Stimulated activated naive CD4-positive, alpha-beta T cell (primary cell): ENCODE measurements at places on chromosomes 6 and 20.

DNA sequence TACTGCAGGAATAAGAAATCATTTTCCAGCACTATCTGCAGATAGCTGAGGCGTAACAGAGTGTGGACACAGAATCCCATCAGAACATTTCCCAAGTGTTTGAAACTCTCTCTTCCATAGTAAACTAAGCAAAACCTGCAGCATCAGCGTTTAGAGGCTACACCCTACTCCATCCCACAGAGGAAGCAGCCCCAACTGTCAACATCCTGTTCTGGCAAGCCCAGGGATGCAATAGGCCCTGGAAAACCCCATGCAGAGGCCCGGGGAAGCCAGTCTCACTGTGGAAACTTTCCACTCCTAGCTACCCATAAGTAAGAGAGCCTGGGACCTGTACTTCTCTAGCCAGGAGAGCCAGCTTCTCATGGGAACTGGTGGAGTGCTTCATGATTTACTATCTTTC, 129.4 kb downstream of the LY86 start:
- no peak for DNase-seq

- no peak for DNase-seq
Measured at GRCh38 chr6:8137529-8137939, 35.2 kb upstream of the EEF1E1 start.

- DNase-seq = no peak
Measured at GRCh38 chr6:131377112-131377705, 195.8 kb upstream of the ARG1 start.

DNA sequence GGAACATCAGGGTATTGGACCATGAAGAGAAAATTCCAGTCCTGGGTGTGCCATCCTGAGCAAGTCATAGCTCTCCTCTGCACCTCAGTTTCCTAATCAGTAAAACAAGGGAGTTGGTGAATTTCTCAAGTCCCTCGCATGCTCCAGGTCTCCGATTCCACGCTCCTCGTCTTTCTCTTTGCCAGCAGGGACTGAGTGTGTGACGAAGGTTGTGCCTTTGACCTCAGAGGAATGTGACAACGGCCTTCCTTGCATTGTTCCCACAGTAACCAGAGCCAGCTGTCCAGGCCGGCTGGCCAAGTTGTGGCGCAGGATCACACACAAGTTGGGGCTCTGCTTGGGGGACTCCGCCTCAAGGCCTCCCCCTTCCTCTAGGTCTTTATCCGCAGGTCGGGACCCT, 217.3 kb downstream of the ATXN1 start:
- no peak for DNase-seq

DNA sequence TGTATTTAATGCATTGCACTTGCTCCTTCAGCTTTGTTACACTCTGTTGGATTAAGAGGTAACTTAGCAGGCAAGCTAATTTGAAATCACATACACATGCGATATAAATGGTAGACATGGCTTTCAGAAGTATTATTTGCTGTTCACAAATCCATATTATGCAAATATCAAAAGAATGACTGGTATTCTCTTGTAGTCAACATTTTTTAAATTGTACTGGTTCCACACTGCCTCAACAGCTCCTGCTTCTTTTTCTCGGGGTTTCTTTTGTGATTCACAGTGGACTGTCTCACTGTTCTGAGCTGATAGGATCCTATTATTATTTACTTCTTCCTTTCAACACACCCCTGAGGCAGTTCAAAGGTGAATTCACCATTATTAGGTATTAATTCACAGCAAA, 927.4 kb downstream of the KIF16B start:
- no peak for DNase-seq

DNA sequence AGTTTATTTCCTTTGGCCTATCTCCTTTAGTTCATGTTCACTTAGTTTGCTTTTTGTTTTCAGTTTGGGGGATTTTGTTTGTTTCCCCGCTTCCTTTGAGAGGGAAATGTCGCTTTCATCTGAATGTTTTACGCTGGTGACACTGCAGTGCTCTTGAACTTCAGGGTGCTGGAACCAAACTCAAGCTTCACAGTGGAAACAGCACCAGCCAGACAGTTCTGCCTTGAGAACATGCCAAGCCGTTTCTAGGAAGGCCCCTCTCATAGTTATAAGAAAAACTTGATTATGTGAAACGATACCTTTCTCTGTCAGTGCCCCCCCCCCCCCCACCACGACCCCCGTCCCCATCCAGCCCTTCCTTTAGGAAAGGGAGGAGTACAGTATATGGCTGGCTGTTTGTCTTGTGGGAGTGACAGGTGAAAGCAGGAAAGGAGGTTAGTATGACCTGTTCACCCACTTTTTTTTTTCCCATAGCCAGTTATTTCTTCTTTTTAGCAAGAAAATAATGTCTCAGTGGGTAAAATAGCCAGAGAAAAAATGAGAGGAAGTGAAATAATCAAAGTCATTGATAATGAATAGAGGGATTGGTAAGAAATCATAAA, 130.1 kb downstream of the LRRC1 start:
- DNase-seq = no peak

- DNase-seq = peak; percentile 50
Measured at GRCh38 chr20:47677635-47678453, 107.4 kb downstream of the SULF2 start.

DNA sequence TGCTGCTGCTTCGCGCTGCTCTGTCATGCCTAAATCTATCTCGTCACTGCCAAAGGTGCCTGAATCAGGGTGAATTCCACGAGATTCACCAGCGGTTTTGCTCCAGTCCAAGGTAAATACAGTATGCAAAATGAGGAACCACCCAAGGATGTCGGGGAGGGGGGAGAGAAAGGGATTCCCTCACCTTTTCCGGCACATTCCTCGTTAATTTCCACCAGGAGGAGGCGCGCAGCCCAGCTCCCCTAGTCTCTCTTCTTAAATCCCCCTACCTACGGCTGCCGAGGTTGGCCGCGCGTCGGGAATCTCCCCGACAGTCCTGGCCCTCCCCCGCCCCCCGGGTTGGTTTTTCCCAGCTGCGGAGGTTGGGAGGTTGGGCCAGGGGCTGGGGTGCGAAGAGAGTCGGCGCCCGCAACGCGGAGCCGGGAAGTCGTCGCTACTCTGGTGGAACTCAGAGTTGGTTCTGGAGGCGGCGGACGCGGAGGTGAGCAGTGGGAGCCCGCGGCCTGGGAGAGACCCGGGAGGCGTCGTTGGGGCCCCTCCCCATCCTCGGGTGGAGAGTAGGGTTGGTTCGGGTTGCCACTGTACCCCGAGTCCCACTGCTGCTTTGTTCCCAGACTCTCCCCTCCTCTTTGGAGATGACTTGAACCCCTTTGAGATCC, at the start of gene TPBG:
Gene TPBG (plus strand): TSS at position 390 of the 659 bp plus-strand sequence. CDS start 1,145 bp downstream, outside the sequence.
- DNase-seq = no peak

DNA sequence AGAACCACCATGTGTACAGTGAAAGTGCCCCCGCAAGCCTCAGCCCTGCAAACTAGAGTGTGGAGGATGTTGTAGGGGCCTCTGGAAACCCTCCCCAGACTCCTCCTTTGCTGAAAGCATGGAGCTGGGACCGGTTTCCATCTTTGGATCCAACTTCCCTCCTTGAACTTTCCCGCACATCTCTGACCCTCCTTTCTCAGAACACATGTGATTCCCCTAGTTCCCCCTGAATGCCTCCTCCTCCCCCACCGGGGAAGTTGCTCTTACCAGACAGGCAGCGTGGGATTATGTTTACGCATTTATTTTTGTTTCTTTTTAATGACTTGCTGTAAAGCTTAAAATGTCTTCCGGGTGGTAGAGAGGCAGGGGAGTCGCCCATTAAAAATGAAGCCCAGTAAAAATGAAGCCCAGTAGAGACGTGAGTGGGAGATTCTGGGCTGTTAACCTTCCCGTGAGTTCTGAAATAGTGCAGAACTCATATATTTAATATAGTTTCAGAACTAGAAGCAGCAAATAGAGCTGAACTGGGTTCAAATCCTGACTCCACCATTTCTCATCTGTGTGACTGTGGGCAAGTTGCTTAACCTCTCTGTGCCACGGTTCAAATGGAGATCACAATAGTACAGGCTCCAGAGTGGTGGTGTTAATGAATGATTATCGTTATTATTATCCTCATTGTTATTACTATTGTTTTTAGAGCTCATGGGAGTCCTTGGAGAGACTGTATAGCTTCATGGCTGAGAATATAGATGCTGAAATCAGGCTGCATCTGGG, 8.0 kb upstream of the PTPN1 start:
- no peak for DNase-seq

- DNase-seq = no peak
Measured at GRCh38 chr6:24987446-24988115, 51.8 kb upstream of the RIPOR2 start.

DNA sequence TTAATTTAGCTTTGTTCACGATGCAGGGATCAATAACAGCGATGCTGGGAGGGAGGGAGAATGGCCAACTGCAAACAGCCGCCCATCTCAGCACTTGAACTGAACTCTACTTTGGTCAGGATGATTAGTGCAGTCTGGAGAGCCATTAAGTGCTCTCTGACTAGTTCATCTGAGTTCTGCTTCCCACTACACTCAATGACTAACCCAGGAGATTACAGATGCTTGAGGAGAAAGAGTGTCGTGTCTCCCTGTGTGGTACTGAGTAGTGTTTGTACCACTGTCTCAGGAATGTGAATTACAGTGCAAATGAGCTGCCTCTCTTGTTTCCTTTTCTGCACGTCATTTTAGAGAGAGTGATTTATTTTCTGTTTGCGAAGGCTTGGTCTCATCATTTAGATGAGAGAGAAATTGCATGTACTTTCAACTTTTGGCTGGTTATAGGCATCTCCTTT, 23.5 kb downstream of the CARMIL1 start:
- no peak for DNase-seq

- no peak for DNase-seq
Measured at GRCh38 chr20:19375395-19375794, 163.0 kb downstream of the SLC24A3 start.

DNA sequence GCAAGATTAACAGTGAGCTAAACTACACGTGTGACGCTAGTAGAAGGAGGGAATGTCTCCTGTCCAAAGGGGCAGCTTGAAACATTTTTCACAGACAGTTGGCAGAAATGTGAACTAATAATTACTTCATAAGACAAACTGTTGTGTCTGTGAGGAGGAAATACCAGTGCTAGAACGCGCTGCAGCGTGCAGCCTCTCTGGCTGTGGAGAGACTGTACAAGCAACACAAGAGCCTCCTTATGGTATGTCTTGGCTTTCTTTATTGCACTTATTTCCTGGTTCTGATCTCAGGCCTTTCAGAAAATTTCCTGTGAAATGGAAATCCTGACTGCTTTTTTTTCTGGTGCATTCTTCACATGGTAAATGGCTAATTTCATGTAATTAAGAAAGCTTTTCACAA, 25.3 kb upstream of the TIAM2 start:
- no peak for DNase-seq

DNA sequence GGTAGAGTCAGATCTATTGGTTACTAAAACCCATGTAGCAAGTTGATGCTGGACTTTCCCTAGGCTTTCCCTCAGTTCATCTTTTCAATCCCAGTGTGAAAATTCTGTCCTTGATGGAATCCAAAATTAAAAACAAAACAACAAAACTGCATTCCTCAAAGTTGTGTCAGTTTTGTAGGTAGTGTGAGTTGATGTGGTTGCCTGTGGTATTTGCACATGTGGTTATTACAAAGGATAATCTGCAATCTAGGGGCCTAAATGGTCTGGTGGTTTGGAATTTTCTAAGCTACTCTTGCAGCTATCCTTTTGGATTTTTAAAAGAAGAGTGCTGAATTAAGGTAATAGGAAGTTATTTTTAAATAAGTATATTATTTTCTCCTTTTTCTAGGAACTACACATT, 132.2 kb upstream of the SCGN start:
- no peak for DNase-seq

DNA sequence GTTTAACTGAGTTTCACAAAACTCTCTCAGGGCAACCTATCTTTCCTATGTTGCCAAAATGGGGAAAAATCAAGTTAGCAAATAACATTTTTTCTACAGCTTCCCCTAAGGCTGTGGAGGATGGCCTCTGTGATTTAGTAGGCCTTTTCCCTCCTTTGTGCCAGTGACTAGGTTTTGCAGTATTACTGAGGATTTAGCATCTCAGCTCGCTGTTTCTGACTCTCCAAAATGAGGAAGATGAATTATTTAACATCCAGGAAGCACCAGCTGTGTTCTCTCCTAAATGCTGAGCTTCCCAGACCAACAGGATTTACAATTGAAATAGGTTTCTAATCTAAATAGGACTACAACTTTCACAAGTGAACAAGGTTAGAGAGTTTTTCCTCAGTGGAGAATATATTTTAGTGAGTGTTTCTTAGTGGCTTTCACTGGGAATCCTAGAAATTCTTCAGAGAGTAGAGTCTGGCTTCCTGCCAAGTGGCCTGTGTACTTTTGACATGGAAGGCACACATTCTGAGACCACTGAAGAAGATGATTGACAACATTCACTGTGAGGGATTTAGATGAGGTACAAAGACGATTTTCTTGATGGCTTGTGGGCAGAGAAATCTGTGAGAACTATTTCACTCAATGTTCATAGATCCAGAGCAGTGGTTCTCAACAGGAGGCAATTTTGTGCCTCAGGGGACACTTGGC, 62.4 kb downstream of the PTCHD4 start:
- no peak for DNase-seq

- no peak for DNase-seq
Measured at GRCh38 chr6:47674673-47675072, 23.7 kb upstream of the ADGRF4 start.

- no peak for DNase-seq
Measured at GRCh38 chr6:101716810-101717209, 323.3 kb downstream of the GRIK2 start.

- DNase-seq = no peak
Measured at GRCh38 chr6:96460052-96460700, 61.4 kb upstream of the UFL1 start.

DNA sequence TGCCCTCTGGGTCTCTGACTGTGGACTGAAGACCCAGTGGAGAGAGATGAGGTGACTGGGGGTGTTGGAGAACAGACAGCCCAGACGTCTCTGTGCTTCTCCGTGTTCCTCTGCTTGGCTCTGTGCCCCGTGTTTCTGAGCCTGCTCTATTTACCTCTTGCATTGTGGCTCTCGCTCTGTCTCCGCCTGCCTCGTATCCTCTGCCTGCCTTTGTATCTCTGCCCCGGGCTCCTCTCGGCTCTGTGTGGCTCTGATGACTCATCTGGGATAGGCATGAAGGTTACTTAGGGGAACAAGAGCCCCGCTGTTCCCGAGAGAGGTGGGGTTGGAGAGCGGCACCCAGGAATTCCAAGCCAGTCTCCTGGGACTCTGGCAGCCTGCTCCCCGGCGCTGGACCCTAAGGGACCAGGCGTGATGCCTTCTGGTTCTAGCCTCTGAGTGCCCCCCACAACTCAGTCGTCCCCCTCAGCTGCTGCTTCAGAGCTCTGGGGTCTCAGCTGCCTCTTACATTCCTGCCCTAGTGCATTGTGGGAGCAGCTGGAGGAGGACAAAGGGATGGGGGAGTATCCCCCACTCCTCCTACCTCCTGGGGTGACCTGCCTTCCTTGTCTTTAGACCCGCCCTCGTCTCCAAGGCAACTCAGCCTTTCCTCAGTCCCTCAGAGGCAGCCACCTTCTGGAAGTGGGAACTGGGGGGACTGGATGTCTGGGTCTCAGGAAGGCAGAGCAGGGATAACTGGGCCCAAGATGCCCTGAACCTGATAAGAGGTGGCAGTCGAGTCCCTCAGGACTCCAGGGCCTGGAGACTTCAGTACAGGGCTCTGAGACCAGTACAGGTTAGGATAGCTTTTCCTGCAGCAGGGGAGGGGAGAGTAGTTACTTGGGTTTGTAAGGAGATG, 1.9 kb downstream of the DDR1 start:
- peak; percentile 22 for DNase-seq

GRCh38 chr20:4102381-4102780, 87.0 kb upstream of the RNF24 start:
- DNase-seq = no peak

- peak; percentile 26 for DNase-seq
Measured at GRCh38 chr6:105994118-105994590, 92.0 kb upstream of the PRDM1 start.
